ENCODE measurements at places on chromosomes 11 and 22.

- DNase-seq: peak; percentile 27
These were observed 37.0 kb downstream of the GAB2 start for GRCh38 chr11:78380615-78381051.

DNA sequence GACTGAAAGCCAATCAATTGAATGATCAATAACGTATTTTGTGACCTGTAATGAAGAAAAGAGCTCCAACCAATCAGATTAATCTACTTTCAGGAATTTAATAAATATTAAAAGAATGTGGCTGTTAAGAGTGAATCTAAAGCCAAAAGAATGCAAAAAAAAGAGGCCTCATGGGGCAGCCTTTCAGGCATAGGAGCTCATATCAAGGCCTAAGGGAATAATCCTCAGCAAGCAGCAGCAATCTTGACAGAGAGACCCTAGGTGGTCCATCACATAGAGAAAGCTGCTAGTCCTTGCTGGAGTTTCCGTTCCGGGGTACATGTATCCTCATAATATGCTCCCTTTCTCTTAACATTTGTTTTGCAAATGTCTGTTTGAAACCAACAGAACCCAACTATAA is 313.1 kb upstream of the PITPNB start:
- DNase-seq: no peak

DNA sequence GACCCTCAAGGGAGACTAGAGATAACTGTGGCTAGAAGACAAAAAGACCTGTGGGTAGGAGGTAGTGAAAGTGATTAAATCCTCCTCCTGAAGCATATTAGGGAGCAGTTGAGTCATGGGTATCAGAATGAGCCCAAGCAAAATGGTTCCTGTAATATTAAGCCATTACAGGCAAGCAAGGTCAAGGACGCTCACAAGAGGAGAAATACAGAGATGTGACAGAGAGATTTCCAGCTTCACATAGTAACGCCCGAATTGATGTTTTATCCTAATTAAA is 77.7 kb downstream of the FAM76B start:
- DNase-seq: no peak

DNA sequence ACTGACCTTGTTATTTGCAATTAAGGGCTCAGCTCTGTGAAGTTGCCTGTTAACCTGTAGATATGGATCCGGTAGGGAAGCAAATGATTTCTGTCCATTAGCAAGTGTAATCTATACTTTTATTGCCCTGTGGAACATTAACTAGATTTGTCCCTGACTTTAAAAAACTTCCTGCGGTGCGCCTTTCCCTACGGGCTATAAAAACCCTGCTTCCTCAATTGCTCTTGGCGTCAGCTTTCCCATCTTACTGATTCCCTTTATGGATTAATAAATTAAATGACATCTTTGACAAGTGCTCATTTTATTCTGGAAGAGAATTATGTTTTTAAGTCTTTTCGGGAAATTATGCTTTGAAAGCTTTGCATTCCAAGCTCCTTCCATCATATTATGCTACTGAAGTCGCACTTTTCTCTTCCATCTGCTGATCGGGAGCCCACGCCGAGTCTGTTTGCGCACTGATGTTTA is 18.3 kb upstream of the CLMP start:
- DNase-seq: peak; percentile 33

DNA sequence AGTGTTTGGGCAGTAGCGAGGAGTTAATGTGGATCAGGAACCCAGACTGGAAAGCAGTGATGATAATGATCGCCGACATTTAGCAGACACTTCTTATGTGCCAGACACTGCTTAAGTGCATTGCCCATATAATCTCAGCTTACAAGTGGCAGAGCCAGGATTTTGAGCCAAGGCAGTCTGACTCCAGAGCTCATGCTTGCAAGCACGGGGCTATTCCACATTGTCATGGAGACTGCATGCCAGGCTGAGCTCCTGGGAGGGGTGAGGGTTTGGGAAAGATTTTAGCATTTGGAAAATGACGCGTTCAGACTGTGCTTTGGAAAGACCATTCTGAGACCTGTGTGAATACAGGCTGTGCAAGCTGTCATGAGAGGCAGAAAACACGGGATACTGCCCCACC is 302.7 kb downstream of the DDX10 start:
- peak; percentile 71 for DNase-seq

GRCh38 chr11:92277871-92278270 is 53.3 kb downstream of the FAT3 start:
- DNase-seq: no peak

DNA sequence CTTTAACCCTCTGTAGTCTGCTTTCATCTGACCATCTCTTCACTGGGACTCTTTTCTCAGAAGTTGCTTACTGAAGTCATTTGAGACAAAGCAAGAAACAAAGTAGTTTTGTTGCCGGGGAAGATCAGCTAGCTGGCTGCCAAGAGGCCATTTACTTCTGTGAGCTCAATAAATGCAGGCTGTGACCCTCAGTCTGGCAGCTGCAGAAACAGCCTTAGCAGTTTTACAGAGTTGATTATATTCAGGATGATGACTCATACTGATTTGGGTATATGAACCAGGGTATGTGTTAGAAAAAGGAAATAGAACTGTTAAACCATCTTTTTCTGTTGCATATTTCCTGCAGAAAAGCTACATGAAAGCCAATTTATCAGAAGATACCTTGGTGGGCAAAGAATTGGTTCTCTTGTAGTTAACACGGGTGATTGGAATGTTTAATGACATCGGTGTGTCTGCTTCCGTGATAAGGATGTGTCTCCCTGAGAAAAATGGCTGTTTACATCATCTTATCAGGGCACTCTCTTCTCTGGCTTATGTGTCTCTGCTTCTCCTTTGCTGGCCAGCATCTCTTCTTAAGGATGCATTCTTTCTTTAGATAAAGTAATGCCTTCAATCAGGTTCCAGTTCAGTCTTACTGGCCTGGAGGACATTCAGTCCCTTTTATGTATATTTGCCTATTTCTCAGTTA is 18.5 kb downstream of the FIBIN start:
- DNase-seq: peak; percentile 45

DNA sequence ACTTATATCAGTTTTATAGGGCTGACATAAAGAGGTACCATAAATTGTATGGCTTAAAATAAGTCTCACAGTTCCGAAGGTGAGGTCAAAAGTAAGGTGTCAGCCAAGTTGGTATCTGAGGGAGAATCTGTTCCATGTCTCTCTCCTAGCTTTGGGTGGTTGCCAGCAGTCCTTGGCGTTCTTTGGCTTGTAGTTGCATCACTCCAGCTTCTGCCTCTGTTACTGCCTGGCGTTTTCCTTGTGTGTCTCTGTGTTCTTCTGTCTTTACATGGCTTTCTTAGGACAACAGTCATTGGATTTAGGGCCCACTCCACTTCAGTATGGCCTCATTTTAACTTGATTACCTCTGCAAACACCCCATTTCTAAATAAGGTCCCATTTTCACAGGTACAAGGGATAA is 16.7 kb downstream of the MMP7 start:
- DNase-seq: peak; percentile 49

DNA sequence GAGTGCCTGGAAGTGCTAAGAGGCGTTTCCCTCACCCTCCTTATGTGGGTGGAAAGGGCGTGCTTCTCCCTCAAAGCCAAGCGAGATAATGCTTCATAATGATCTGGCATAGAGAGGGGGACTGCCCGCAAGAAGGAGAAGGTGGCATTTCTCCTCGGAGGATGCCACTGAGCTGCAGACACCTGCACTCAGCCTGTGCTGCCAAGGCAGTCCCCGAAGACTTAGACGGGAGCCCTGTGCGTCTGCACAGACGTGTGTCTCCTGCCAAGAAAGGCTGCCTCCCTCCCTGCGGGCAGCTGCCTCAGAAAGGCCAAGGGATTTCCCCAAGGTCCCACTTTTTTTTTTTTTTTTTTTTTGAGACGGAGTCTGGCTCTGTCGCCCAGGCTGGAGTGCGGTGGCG is 48.1 kb upstream of the SPATA19 start:
- DNase-seq: no peak

DNA sequence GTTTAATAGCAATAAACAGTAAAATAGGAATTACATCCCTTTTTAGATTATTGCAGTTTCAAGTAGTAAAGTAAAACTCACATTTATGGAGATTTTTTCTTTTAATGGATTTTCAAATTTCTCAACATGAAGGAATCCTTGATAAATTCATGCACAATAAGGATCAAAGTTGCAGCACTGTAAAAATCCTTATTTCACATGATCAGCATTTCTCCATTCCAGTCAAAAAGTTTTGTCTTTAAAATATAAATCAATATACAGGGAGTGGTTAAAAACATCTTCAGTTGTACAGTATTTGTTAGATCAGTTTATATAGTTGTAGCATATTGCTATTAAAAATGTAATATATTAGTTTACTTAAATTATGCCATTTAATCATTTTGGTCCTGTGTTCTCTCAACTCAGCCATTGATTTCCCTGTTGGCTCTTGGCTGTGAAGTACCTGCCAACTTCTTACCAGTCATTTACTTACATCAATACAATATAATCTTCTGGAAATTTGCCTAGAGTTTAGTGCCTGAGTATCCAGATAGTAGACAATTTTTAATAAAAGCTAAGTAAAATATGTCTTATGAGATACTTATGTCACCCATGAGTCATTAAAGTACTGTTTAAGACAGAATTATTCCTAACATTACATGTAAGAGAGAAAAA is 12.1 kb downstream of the ELP4 start:
- no peak for DNase-seq

GRCh38 chr11:8587915-8588314 is 6.1 kb downstream of the STK33 start:
- no peak for DNase-seq

DNA sequence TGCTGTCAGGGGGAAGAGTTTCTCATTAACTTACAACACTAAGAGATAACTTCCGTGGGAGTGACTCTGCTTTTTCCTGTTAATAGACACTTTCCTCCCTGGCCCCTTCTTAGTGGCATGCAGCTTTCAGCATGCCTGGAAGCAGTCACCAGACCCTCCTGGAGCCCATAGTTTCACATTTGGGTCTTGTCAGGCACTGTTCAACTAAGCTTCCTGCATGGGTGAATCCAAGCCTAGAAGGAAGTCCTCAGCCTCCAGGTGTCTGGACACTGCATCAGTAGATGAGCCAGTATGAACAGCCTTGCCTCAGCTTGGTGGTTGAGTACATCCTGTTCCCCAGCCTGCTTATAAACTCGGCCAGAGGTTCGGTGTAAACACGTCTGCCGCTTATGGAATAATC is 68.1 kb downstream of the PPP6R3 start:
- no peak for DNase-seq

DNA sequence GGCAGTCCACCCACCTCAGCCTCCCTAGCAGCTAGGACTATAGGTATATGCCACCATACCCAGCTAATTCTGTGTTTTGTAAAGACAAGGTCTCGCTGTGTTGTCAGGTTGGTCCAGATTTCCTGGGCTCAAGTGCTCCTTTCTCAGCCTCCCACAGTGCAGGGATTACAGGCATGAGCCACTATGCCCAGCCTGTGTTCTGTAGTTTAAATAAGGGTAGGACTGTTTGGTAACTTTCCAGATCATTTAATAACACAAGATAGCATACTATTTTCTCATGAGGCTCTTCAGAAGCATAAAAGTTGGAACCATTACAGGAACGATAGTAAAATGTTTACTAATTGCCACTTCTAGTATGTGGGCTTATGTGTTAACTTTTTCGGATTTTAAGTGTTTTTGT is 38.0 kb upstream of the GRIK4 start:
- DNase-seq: no peak

DNA sequence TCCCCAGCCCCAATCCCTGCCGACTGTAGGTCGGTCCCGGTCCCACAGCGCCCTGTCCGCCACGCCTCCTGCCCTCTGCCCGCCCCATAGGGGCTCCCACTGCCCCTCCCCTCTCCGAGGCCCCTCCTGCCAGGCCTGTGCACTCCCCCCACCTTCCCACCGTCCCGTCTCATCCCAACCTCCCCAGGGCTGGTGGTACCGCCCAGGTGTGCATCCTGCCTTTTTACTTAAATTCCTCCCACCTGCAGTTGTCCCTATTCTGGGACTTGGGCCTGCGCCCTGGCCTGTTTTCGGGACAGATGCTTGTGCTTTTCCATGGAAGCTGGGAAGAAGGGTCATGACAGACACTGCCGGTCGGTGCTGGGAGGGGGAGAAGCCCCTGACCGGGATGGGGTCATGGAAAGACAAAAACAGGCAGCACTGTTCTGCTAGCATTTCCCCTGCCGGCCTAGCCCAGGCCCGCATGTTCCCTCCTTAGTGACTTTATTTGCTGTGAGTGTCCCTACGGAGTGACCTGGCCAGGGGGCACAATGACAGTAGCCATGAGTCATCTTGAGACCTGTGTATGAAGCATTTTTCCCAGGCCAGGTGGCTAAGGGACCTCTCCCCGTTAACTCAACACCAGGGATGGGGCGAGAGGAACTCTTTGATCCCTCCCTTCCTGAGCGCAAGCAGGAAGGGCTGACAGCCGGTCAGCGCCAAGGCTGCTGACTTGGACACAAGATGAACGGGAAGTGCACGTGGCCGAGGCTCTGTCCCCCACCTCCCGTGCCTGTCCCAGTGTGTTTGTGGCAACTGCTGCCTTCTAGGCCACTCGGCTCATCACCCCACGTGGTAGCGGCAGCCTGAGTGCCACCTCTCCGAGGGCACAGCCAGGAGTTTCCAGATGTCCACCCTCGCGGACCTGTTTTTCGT is 7.1 kb downstream of the TBX1 start:
- no peak for DNase-seq

DNA sequence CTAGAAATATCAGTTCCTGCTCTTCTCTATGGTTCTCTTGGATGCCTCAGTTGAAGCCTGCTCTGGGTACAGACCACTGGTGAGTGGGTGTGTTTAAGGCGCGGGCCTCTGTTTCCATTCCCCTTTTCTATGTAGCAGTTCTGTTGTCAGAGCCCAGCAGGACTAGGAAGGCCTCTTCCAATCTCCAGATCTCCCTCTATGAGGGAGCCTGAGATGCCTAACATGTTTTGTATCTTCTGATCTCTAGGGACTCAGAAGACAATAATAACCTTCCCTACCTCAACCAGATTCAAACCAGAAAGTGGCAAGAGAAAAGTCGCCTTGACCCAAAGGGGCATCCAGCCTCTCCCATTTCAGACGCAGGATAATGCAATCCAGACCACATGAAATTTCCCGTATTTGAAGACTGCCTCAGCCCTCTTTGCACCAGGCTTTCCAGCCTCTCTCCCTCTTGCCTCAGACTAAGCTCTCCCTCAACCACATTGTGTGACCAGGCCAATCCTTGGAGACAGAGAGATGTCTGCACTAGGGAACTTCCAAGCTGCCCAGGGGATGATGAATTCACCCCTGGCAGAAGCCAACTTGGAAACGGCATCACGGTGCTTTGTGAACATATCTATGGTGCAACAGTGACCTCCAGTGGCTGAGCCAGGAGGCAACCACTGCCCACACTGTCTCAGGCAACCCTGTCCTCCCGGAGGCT is 150.1 kb upstream of the UBASH3B start:
- peak; percentile 98 for DNase-seq

- peak; percentile 72 for DNase-seq
These were observed 6.7 kb upstream of the MCAM start for GRCh38 chr11:119323532-119324033.

Measured in GM23248 (cell line).